ENCODE measurements at places on chromosomes 13 and 19. TPM values are rescaled to one million over a fixed set of nuclear protein-coding genes. Genes with fewer than 3 reads are reported as not detected.

The MEIS3 gene
- total RNA-seq, result 3.7 TPM

The ZNF471 gene
- total RNA-seq, result 7.2 TPM

The RASGRP4 gene
- total RNA-seq, result 1.5 TPM

The ZSCAN22 gene
- 2.1 TPM for total RNA-seq

The GSX1 gene
- total RNA-seq, result not detected

The S1PR4 gene
- 1.2 TPM for total RNA-seq

The VSTM1 gene
- total RNA-seq, result not detected

The PRR36 gene
- total RNA-seq, result 0.13 TPM

- no peak for DNase-seq
Measured at GRCh38 chr19:17391371-17392151, 2.4 kb downstream of the CCDC194 start.

DNA sequence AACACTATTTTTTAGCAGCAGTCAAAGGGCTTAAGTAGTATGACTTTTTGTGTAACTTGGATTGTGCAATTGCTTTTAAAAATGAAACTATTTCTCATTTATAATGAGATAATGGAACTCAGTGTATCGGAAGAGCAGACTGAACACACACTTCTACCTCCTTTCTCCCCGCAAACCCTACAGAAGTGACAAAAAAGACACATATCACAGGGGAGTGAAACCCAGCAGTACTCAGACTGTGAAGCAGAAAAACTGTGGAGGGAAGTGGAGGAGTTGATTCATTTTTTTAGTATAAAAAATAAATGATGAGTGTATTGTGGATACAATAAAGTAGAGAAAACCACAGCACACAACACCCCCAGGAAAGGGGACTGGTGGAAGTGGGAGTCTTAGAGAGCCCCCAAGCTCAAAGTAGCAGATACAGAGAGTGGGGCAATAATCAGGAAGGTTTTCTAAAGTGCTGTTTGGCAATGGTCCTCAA is 9.7 kb downstream of the LPAR6 start:
- DNase-seq, result no peak

DNA sequence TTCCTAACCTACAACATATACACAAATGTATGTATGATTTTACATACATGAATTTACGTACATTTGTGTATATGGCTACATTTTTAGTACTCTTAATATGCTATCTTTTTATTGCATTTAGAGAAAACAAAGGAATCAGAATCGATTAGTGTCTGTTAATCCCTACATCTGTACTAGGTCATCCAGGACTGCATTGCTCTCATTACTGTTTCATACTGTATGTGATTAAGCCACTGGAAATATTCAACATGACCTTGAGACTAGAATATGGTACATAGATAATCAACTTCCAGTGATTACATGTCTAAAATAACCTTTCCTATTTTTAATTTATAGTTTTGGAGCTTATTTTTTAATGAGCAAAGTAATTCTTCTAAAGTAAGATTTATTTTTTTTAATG is 5.3 kb upstream of the MAB21L1 start:
- DNase-seq, result no peak

DNA sequence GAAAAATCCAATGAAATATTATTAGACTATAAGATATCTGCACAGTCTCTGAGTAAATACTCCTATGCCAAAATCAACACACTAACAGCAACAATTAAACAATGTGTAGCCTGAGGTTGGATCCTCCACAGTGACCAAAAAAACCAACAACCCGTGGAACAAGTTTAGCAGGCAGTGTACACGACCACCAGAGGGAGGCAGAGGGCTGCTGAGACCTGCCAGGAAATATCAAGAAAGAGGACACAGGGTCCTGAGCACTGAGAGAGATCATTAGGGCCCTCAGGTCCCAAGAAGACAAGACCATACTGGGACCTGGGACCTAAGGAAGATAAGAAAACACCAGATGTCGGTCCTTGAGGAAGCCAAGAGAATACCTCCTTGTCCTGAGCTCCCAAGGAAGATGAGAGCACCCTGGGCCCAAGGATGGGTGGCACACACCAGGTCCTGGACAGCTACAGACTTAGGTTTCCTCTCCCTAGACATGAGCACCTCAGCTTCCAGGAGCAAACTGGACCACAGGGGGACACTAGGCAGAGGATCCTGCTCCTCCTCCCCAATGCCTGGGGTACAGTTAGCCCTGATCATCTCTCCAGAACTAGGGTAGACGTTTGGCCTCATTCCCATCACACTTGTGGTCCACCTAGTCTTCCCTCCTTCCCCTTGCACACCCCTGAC is 822 bp upstream of the ZNF274 start:
- no peak for DNase-seq

- DNase-seq, result no peak
Measured at GRCh38 chr13:66655847-66656454, 574.2 kb downstream of the PCDH9 start.

DNA sequence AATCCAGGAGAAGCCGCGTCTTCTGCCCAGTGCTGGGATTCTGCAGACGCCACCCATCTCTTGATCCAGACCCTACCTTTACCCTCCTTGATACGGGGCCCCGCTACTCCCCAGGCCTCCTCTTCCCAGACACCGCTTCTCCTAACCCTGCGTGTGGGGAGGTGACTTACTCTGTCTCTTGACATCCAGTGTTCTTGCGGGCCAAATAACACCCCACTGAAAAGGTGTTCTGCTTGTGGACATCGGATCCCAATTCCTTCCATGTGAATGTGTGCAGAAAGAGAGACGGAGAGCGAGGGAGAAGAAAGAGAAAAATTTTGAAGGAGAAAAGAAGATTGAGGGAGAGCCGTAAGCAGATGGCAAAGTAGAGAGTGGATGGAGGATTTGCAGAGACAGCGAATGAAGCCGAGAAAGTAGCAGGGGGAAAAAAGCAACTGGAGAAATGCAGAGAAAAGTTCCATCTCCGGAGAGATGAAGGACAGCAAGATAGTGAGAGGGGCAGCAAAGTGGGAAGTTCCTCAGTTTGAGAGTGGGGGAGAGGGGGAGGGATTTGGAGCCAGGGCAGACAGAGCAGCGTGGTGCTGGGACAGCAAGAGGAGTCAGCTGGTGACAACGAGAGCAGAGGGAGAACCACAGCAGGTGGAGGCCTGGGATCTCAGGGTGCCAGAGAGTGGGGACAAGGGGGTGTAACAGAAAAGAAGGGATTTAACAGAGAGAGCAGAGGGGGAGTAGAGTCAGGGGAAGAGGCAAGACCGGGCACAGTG is 814 bp downstream of the ZNF480 start:
- no peak for DNase-seq

DNA sequence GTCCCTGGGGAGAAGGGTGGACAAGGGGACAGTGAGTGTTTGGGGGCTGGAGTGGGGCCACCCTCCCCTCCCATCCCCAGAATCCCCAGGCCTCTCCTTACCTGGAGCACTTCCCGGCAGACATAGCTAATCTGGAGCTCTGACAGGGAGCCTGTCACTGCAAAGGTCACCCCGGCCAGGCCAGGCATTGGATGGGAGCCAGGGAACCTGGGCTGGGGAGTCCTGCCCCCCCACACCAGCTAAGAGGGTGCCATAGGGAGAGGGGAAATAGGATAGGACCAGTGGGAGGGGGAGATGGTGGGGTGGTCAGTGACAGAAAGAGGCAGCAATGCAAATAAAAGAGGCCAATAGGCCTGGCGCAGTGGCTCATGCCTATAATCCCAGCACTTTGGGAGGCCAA is 3.5 kb downstream of the MAP4K1 start:
- DNase-seq, result no peak

- DNase-seq, result no peak
Measured at GRCh38 chr13:105572401-105572800, 963.1 kb downstream of the EFNB2 start.
